ENCODE measurements at places on chromosomes 16 and 17.

DNA sequence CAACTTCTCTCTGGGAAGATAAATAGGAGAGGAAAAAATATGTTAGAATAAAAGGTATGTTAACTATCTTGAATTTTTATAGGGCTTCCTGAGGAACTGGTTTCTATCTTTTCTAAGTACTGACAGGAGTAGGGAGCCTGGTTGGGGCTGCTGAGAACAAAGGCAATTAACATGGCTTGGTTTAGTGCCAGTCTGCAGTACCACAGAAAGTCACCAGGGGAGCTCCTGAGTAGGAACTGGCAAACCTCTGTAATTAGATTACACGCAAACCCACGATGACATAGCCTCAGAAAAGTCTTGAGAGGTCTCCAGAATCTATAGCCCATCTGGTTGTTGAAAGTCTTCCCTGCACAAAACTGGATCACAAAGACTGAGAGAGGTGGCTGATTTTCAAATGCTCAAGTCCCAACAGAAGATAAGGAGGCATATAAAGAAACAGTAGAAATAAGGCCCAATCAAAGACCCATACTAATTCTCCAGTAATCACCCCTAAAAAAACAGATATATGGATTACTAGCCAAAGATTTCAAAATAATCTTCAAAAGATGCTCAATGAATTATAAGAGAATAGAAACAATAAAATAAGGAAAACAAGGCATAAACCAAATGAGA is 11.7 kb upstream of the CNTNAP4 start:
- no peak for DNase-seq

DNA sequence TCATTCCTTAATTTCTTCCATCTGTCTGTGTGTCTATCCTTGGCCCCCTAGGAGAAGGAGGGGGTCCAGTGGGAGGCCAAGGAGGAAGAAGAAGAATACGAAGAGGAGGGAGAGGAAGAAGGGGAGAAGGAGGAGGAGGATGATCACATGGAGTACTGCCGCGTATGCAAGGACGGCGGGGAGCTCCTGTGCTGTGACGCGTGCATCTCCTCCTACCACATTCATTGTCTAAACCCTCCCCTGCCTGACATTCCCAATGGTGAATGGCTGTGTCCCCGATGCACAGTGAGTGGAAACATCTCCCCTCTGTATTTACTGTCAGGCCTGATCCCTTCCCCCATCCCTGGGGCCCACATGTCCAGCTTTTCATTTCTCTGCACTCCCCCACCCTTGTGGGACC is 6.3 kb downstream of the CHD3 start:
- DNase-seq = no peak

- no peak for DNase-seq
Observed at GRCh38 chr17:45936610-45937009, 42.3 kb downstream of the MAPT start.

GRCh38 chr16:84570739-84571403 is 47.0 kb downstream of the COTL1 start:
- no peak for DNase-seq

DNA sequence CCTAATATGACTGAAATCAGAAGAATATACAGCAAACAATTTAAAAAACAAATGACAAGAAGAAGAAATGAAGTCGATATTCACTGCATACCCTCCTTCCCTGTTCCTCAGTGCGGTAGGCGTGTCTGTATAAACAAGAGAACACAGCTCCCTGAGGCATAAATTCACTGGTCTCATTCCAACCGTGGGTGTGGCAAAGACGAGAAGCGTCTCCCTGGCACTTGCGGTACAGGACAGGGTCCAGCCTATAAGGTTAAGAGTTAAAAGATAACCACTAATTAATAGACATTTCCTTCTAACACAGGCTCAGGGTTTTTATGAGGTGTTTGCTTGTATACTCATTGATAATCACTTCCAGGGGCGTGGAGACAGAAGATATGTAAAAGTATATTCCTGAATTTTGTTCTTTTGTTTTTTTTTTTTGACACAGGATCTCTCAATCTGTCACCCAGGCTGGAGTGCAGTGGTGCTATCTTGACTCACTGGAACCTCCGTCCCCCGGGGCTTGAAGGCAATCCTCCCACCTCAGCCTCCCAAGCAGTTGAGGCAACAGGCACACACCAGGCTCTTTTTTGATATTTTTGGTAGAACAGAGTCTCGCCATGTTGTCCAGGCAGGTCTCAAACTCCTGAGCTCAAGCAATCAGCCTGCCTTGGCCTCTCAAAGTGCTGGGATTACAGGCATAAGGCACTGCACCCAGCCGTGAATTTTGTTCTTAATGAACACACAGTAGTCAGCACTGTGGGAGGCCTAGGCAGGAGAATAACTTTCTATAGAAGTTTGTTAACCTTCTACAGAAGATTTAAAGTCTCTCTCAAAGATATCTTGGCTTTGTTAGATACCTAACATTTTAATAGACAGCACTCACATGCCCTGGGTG is 59.1 kb upstream of the CLEC18B start:
- DNase-seq = no peak

GRCh38 chr16:11064851-11065250 is 120.5 kb downstream of the CLEC16A start:
- DNase-seq = no peak

GRCh38 chr17:79888811-79889634 is 49.8 kb upstream of the CBX4 start:
- no peak for DNase-seq

- DNase-seq = no peak
Observed at GRCh38 chr17:54903375-54903774, 2.7 kb downstream of the TOM1L1 start.

- no peak for DNase-seq
Observed at GRCh38 chr16:22694887-22695382, 119.0 kb upstream of the HS3ST2 start.

- DNase-seq = no peak
Observed at GRCh38 chr17:59332749-59333377, 1.4 kb downstream of the YPEL2 start.

- DNase-seq = no peak
Observed at GRCh38 chr16:69763599-69763942, 1.4 kb downstream of the WWP2 start.

- no peak for DNase-seq
Observed at GRCh38 chr16:53097190-53097589, 42.4 kb downstream of the CHD9 start.

DNA sequence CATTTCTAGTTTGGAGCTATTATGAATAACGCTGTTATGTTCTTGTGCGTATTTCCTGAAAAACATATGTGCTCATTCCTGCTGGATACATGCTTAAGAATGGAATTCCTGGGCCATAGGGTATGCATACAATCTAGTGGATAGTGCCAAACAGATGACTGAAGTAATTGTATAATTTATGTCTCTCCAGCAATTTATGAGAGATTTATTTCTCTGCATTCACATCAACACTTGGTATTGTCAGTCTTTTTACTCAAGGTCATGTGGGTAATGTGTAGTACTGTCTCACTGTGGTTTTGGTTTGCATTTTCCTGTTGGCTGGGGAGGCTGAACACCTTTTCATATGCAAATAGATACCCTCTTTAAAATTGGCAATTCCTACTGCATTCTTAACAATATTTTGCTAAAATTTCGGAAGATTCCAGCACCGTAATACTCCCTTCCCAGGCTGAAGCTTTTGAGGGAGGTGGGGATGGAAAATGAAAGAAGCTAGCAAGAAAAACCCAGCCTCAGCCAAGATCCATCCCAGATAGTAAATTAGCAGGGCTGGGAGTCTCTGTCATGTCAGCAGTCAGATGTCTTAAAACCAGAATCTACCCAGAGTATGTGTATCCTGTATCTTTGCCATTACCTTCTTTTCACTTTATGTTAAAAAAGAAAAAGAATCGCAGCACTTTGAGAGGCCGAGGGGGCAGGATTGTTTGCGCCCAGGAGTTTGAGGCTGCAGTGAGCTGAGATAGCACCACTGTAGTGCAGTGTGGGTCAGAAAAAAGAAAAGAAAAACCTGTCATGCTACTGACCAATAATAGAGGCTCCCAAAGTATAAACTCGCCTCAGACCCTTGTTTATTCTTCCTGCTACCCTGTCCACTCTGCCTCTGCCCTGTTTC is 204.9 kb downstream of the LGALS9B start:
- DNase-seq = no peak

DNA sequence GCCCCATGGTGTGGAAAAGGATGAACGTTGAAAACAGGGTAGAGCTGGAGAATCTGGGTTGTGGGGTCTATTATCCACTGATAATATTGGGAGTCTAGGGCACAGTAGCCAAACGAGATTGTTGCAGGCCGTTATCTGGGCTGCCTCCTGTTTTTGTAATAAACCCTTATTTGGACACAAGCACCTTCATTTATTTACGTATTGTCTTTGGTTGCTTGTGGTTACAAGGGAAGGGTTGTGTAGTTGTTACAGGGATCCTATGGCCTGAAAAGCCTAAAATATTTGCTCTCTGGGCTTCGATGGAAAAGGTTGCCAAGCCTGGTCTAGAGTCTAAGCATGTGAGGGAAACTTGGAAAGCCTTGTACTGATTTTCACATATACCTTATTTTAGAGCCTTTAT is 4.3 kb upstream of the SMARCE1 start:
- DNase-seq = no peak

- peak; percentile 72 for DNase-seq
Observed at GRCh38 chr16:2904100-2904921, 7.4 kb upstream of the FLYWCH1 start.

GRCh38 chr16:88649924-88650748 is 717 bp downstream of the CYBA start:
- DNase-seq = peak; percentile 54

DNA sequence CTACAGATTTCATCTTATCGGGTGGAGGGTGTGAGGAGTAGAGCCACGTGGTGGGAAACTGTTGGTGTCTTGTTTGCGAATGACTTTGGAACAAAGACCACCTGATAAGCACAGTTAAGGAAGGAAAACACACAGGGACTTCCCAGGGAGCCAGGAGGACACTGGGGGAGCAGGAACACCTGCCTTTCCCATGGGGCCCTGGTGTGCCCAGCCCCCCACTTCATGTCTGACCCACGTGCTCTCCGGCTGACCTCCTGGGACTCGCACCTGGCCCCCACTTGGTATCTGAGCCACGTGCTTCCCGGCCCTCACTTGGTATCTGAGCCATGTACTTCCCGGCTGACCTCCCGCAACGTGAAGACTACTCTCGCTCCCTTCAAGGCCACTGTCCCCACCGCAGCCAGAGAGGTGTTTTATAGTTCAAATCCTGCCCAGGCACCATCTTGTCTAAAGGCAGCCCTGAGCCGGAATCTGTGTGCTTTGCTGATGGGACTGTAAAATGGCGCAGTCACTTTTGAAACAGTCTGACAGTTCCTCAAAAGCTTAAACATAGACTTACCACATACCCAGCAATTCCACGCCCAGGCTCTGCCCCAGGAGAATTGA is 5.4 kb upstream of the CSNK1D start:
- DNase-seq = no peak

DNA sequence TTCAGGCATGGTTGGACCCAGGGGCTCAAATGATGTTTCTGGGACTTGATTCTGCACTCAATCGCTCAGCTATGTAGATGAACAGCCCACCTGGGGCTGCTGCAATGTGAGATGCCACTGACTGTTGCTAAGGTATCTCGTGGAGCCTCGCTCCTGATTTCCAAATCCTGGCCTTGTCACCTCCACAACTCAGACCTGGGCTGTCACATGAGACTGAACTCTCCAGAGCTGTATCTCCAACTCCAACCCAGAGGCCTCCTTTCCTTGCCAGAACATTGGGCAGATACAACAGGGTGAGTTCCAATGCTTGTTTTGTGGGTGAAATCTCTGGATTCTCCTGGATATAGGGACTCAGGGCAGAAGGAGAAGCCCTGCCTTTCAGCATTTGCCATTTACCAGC is 79.5 kb downstream of the GNAO1 start:
- DNase-seq = no peak

GRCh38 chr16:2237493-2238149 is 1.4 kb downstream of the DNASE1L2 start:
- no peak for DNase-seq

- DNase-seq = no peak
Observed at GRCh38 chr17:18027280-18027679, 11.7 kb downstream of the ATPAF2 start.

DNA sequence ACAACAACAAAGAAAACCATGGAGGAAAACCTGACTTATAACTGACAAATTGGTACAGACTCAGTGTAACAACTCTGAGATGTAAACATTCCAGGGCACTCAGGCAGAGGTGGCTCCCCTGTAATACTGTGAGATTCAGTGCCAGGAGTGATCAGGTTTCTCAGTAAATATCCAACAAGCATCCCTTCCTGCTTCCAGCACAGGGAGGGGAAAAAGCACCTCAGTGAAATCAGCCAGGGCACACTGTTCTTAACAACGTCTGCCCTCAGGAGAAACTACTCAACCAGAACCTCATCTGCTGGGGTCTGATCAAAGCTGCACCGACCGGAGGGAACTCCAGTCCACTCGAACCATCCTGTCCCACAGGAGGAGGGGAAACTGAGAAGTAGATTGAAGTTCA is 52.3 kb downstream of the AMFR start:
- DNase-seq = no peak

- no peak for DNase-seq
Observed at GRCh38 chr16:8760021-8760420, 37.4 kb downstream of the TMEM186 start.

GRCh38 chr16:56618138-56618537 is 7.4 kb upstream of the MT1E start:
- no peak for DNase-seq

DNA sequence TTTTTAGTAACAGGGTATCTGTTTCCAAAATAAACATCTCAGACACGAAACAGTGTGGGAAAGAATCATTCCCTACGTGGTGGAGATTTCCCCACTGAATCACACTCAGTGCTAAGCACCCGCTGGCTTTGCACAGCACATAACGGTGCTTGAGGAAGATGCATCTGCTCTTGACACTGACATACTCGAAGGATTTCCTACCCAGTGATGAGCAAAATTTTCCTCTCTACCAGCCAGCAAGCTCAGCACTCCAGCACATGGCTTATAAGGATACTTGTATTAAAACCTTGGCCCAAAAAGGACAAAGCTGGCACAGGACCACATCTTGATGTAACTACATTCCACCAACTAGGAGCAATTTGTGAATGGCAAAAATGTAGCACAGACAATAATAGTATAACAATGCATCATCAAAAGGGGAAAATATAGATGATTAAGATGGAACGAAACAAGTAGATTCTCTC is 59.0 kb downstream of the ANKFY1 start:
- no peak for DNase-seq

GRCh38 chr17:38741921-38742410 is 6.2 kb downstream of the PCGF2 start:
- DNase-seq = no peak

DNA sequence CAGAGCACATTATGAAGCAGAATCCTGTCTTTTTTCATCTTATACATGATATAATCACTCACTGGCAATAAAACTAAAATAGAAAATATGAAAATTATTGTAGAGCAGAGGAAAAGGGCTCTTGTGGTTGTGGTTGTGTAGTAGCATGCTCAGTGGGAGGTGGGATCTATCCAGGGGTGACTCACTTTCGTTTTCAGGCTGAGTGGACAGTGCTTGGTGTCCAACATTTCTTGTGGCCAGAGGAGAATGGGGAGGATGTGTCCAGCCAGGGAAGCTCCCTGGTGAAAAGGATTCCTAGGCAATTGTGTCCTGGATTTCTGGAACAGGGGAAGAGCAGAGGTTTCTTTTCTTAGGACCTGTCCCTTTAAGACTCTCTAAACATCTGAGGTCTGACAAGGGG is 31.9 kb upstream of the CPHXL start:
- DNase-seq = no peak
